ENCODE measurements at places on chromosomes 4 and X.

- no peak for DNase-seq
These were observed 3.4 kb upstream of the PCDH18 start for GRCh38 chr4:137535718-137536117.

DNA sequence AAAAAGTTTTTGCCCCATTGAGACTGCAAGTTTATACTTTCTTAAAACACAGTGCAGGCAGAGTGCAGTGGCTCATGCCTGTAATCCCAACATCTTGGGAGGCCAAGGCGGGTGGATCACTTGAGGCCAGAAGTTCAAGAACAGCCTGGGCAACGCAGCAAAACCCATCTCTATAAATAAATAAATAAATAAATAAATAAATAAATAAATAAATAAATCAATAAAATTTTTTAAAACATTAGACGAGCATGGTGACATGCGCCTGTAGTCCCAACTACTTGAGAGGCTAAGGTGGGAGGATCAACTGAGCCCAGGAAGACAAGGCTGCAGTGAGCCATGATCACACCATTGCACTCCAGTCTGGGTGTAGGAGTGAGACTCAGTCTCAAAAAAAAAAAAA, 213.3 kb downstream of the LRBA start:
- no peak for DNase-seq

DNA sequence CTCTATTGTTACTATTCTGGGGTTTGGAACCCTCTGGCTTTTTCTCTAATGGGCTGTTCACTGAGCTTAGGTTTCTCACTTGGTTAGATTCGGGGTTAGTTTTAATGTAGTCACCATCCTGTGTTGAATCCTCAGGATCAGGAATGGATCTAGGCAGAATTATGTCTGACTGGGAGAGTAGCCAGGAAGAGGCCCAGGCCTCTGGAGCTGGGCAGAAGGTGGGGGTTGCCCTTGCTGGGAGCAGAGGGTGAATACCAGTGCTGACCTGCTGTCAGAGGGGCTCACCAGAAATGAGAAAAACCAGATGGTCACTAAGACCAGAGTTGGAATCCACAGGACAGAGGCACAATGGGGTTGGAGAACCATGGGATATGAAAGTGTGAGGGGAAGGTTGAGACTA, 126.6 kb upstream of the SLC4A4 start:
- DNase-seq = no peak

- DNase-seq = no peak
These were observed 7.4 kb downstream of the LPAR4 start for GRCh38 chrX:78754917-78755316.

- DNase-seq = no peak
These were observed 383.7 kb downstream of the NAF1 start for GRCh38 chr4:162782778-162783525.

GRCh38 chrX:27162496-27162895, 300.6 kb downstream of the PPP4R3C start:
- no peak for DNase-seq

DNA sequence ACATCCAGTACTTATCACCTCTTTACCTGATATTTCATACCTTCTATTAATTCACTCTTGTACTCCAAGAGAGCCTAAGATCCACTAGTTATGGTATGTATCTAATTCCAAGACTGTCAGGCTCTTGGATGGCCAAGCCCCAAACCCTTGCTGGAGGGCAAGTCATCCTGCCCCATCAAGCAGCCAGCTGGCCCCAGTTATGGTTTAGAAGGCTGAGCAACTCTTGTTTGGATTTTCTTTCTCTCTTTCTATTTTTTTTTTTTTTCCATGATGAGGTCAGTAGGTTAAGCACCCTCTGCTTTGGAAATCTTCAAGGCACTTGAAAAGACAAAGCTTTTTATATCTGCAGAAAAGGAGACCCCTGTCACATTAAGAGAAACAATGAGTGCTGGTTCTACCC, 10.9 kb upstream of the FGF16 start:
- no peak for DNase-seq

- DNase-seq = no peak
These were observed 43.5 kb downstream of the SPATA18 start for GRCh38 chr4:52094376-52095145.

DNA sequence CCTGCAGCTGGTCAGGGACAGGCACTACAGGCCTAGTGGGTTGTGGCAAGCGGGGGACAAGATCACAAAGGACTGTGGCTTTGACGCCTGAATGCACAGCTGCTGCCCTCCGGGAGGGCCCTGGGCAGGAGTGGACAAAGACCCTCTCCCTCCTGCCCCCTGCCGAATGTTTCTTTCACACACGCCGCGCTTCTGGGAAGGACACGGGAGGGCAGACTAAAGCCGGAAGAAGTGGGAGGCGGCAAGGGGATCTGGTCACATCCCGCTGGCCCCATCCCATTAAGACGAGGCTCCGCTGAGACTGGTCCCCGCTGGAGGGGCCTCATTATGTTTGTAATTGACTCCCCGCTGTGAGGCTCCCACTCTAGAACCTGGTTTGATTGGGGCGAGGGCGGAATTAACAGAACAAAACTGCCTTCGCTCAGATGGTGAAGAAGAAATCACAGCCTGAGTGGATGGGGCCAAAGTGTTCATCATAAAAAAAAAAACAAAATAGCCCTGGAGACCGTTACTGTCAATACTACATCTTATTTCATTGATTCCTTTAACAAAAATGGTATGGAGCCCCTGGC, 37.8 kb upstream of the PSAPL1 start:
- no peak for DNase-seq

DNA sequence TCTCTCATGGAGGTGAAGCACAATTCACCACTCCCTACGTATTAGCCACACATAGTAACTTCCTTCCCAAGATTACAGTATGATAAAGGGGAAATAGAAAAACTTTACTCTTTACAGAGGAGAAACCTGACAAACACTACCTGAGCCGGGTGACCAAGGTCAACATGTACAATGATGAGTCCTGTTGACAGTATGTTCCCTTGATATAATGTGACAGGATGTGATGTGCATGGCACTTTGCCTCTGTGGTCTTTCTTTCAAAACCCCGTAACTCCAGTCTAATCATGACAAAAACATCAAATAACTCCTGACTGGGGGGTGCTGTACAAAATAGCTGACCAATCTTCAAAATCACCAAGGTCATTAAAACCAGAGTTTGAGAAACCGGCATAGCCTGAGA, 60.6 kb downstream of the CD99L2 start:
- DNase-seq = no peak

GRCh38 chr4:121978172-121978516, 26.3 kb upstream of the TRPC3 start:
- no peak for DNase-seq

- DNase-seq = no peak
These were observed 103.7 kb downstream of the AKAP4 start for GRCh38 chrX:50097071-50097470.

GRCh38 chr4:109009909-109010308, 247.1 kb upstream of the ETNPPL start:
- no peak for DNase-seq

DNA sequence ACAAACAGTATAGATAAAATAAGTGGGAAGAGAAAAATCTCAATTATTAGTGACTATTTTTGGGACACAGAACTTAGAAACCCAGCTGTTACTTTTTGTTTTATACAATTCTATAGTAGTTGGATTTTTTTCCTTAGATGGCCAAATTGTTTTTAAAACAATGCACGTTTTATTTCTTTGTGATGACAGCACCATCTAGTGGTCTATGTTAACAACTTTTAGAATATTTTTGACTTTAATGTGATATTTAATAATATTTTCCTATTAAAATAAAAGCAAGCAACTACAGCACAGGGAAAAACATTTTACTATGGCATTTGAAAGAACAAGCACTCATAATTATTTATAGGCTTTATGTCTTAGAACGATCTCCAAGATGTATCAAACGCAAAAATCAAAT, 5.6 kb upstream of the SMIM31 start:
- DNase-seq = no peak

- no peak for DNase-seq
These were observed 92.6 kb downstream of the ASB9 start for GRCh38 chrX:15177316-15177715.

- DNase-seq = peak; percentile 18
These were observed 109.7 kb downstream of the RTL5 start for GRCh38 chrX:72021975-72022374.

- no peak for DNase-seq
These were observed 16.7 kb upstream of the ANKRD17 start for GRCh38 chr4:73275318-73275654.

DNA sequence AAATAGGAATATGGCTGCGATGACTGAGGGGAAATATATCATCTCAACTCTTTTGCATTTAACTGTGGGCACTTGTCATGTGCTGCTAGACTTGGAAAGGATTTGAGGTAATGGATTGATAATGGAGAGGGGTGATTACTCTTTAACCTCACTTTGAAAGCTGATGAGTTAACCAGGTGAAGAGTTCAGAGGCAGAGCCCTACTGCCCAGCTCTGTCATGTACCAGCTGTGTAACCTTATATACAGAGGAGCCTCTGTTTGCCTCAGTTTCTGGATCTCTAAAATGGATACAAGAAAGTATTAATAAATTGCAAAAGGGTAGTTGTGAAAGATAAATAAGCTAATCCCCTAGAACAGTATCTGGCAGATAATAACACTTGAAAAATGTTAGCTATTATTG, 51.5 kb downstream of the WDR19 start:
- no peak for DNase-seq

DNA sequence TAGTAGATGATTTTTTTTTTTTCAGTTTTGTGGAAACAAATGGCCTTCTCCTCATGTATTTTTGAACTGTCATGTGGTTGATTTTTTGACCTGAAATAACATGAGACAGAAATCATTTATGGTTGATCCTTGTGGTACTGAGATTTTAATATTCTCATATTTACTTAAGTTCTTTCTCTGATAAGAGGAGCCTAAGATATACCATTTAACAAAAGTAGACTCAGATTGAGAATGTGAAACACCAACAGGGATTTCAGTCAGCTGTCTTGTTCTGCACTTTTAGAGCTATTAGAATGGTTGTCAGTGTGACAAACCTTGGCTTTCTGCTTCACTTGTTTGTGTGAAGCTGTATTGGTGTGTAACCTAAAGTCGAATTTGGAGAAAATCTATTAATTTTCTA, 575.7 kb downstream of the SPOCK3 start:
- DNase-seq = no peak

- DNase-seq = no peak
These were observed 158.1 kb upstream of the MAMLD1 start for GRCh38 chrX:150205011-150205410.

DNA sequence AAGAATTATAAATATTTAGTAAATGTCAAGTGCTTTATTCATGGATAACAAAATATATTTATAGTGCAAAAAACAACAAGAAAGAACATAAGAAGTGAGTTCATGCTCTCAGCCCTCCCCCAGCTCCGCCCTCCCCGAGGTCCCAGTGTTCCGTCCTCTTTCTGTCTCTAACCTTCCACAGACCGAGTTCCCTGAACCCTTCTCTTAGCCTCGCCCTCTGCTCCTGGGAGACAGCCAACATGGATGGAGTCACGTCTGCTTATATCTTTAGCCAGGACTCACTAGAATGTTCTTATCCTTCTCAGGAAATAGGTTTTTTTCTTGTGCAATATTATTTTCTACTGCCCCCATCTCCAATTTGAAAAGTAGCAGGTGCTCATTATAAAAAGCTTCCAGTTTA, 40.1 kb upstream of the HELT start:
- DNase-seq = no peak

DNA sequence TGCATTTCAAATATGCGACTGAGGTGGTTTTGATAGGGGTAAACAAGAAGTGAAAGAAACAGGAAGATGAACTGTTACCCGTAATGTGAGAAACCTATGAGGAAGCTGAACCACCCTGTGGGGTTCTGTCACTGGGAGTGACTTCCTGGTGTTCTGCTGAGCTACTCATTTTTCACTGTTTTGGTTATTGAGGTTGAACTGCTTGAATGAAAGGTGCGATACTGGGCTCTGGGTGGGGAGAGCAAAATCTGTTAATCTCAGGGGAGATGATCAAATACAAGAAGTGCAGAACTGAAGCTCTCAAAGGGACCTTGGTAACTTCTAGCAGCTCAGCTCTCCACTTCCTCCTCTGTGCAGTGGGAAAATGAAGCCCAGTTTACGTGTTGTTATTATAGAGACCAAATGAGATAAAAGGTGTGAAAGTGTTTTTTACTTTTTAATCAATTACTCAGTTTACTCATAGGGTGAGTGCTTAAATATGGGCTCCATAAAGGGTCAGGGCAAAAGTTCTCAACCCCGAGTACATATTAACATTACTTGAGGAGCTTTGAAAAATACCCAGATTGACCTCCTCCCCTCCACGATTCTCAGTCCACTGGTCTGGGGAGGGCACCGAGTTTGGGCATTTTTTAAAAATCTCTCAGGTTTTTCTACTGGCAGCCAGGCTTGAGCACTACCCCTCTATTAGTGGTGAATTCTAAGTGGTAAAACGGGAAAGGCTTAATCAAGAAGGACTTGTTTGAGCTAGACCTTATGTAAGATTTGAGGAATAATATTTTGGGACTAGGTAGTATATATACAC, 66.7 kb downstream of the COQ2 start:
- peak; percentile 51 for DNase-seq

- DNase-seq = no peak
These were observed 159.5 kb downstream of the SHOX start for GRCh38 chrX:790041-790506.

DNA sequence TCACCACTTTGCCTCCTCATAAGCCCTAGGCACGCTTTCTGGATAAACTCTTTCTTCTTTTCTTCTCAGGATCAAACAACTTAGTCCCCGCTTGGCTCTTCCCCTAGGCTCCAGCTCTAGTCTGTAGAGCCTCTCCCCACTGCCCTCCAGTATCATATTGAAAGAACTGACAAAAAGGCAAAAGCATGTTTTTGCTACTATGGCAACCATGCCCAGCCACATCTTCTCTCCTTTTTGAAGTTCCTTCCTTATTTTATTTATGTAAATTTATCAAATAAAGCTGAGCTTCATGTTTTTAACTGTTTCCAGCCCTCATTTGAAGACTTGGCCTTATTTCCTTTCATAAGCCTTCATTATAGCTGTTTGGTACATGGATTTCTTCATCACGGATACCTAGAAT, 86.0 kb upstream of the LIMCH1 start:
- no peak for DNase-seq

DNA sequence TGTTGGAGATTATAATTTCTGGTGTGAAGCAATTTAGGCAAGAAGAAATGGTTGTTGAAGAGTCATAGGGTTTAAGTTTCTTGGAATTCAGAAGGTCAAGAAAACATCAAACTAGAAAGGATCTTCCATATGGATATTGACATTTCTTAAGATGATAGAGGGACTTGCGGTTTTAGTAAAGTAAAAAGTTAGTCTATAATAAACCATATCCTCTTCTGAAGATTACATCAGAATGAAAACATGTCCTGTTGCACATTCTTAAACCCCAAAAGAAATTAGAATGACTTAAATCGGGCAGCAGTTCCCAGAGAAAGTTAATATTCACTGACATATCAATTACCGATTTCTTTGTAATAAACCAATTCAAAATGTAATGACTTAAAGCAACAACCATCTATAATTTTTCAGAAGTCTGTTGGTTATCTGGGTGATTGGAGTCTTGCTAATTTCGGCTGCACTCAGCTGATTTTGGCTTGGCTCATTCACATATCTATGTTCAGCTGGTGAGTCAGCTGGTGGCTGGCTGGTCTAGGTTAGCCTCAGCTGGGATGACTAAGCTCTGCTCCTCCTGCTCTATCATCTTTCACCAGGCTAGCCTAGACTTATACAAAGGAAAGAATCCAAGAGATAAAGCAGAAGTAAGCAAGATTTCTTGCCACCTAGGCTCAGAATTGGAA, 24.4 kb upstream of the DYNLT3 start:
- peak; percentile 3 for DNase-seq

Data from stimulated activated CD4-positive, alpha-beta T cell treated with anti-CD3 and anti-CD28 coated beads, Interleukin-2, amount 100 ng/mL, for 24 hours (primary cell).